Parietal lobe (tissue), 2 donors: ENCODE measurements at places on chromosomes 2 and 18. TPM values are rescaled to one million over a fixed set of nuclear protein-coding genes. Genes with fewer than 3 reads are reported as not detected.

CAPN14 gene
- total RNA-seq: 4.1 TPM

MAP3K19 gene
- total RNA-seq: 1.6 TPM

VIL1 gene
- not detected for total RNA-seq

RNF125 gene
- 1.9 TPM for total RNA-seq

PRSS56 gene
- total RNA-seq: not detected

CYP26B1 gene
- total RNA-seq: 3.4 TPM
